CD4-positive, alpha-beta T cell treated with Interferon alpha-2 for 1 hour (primary cell): ENCODE measurements at places on chromosomes 5 and 9.

GRCh38 chr9:88075966-88076285, 62.3 kb downstream of the SPATA31C2 start:
- DNase-seq, result no peak

DNA sequence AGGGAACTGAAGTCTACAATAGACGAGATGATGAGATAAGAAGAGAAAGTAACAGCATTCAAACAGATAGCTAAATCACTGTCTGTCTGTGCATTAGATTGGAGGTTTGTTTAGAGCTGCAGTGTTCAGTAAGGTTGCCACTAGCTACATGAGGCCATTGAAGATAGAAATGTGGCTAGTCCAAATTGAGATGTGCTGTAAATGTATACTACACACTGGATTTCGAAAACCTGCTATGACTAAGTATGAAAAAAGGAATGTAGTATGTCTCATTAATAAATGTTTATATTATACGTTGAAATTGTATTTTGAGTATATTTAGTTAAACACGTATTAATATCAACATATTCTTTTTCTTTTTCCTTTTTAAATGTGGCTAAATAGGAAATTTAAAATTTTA, 142.1 kb downstream of the XRCC4 start:
- DNase-seq, result no peak

DNA sequence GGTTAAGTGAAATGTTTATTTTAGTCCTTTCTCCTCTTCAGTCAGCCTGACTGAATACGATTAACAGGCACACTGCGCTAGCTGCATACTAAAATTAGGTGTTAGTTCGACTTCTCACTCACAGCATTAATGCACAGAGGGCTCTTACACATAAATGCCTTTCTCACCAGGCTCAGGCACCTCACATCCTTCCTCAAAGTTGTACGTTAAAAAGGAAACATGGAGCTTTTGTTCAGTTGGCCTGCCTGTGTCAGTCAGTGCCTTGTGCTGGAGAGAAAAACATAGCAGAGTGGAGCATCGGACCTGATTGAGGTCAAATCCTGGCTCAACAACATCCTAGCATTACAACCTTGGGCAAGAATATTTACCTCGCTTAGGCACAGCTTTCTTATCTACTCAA, 236.0 kb upstream of the ZNF462 start:
- no peak for DNase-seq

DNA sequence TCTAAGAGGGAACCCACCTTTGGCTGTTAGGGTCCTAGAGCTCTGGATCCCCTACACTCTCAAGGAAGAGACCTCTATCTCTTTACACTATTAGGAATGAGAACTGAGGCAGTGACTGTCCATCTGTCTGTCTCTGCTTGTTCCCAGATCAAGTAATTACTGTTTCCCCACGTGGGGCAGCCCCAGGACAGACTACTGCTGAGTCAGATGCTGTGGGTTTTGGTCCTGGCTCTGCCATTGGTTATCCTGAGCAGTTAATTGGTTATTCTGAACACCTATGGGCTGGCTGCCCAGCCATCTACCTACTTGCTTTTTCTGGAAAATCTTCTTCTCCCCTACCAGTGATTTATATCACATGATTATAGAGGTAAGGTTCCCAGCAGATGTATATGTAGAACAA, 33.3 kb downstream of the FBXO10 start:
- no peak for DNase-seq

DNA sequence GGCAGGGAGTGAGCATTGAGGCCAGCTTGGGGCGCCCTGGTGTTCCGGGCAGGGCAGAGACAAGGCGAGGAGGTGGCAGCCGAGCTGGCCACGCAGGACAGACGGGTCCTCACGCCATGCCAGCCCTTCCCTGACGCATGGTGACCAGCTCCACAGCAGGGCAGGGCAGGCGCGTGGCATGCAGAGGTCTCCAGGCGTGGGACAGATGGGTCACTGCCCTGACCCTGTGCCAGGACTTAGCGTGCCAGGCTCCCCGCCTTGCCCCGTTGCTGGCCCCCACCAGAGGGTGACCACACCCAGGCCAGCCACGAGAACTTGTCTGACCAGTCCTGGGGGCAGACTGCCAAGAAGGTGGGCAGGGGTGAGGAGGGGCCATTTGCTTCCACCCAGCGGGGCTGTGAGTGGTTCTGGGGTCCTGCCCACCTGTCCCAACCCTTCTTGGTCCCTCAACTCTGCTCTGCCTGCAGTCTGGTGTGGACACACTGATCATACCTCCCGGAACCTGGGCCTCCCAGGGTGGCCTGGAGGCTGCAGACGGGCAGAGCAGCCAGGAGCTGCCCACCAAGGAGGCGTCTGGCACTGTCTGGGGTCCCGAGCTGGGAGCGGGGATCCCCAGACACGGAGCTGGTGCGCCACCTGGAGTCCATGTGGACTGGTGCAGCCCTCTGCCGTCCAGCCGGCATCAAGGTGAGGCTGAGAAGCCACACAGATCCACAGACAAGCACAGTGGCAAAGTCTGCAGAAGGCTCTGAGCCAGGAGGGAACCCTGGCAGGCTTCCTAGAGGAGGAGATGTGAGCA, at the start of gene RNF224:
Gene RNF224, plus strand, starts transcription at position 449 of the 799 bp plus-strand sequence. CDS start 834 bp downstream, outside the sequence.
- DNase-seq, result peak; percentile 86

- DNase-seq, result no peak
Observed at GRCh38 chr5:58259685-58260152, 200.2 kb downstream of the PLK2 start.

DNA sequence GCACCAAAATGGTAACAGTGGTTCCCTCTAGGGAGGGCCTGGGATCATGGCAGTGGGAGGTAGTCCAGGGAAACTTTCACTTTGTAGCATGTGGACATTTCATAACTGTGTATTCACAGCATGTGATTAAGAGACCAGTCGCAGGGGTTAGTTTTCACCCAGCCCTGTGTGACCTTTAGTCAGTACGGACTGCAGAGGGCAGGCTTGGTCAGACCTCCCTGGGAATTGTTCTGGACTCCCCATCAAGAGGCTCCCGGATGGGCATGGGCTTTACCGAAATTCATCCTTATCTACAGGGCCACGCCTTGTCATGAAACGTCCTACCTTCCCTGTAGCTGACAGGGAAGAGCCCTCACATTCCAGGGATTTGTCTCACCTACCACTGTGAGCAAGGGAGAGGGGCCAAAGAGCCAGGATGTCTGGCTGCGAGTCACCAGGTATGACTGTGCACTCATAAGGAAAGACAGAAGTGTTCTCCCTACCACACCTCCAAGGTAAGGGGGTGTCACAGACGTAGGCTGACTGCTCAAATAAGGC, 19.9 kb downstream of the GPX3 start:
- DNase-seq, result no peak

- DNase-seq, result no peak
Observed at GRCh38 chr5:10595293-10595671, 31.4 kb downstream of the ANKRD33B start.

- no peak for DNase-seq
Observed at GRCh38 chr5:19891658-19892057, 96.3 kb downstream of the CDH18 start.

- DNase-seq, result no peak
Observed at GRCh38 chr9:114343471-114344187, 14.0 kb downstream of the ORM2 start.

DNA sequence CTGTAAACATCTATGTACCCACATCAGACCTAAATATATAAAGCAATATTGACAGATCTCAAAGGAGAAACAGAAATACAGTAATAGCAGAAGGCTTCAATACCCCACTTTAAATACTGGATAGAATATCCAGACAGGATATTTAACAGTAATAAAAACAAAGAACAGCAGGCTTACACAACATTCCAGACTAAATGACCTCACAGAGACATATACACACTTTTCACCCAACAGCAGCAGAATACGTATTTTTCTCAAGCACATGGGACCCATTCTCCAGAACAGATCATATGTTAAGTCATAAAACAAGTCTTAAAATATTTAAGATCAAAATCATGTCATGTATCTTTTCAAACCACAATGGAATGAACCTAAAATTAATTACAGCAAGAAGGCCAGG, 76.8 kb downstream of the CAMSAP1 start:
- no peak for DNase-seq

GRCh38 chr5:74136276-74136825, 504.2 kb downstream of the ENC1 start:
- DNase-seq, result no peak

DNA sequence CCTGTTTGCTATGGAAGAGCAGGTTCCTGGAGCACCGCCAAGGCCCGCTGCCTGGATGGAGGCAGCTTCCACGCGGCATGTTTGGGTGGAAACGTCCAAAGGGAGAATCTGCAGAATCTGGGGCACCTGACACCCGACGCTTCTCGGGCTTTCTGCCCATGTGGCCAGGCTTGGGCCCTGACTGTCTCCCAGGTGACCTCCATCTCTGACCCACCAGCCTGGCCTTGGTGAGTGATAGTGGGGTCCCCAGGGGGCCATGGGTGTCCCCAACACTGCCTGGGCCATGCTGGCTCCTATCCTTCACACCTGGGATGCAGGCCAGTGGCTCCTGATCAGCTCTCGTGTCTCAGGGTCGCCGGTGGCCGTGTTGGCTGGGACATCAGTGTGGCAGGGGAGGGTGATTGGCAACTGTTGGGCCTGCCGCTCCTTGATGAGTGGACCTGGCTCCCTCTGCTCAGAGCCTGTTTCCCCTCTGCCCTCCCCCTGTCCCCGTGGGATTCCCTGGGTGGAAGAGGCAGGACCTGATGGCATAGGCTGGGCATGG, 34.0 kb downstream of the GLT6D1 start:
- DNase-seq, result no peak

DNA sequence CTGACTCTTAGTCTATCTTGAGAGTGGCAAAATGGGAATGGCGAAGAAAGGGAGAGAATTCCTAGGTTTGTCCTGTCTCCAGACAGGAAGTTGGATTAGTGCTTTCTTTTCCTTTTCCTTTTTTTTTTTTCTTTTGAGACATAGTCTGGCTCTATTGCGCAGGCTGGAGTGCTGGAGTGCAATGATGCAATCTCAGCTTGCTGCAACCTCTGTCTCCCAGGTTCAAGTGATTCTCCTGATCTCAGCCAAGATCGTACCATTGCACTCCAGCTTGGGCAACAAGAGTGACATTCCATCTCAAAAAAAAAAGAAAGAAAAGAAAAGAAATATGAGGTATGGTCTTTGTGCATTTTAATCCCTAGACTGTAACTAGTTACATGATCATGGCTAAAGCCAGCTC, 12.6 kb upstream of the KIF27 start:
- DNase-seq, result no peak

GRCh38 chr5:137564398-137564961, 65.4 kb upstream of the SPOCK1 start:
- no peak for DNase-seq

GRCh38 chr5:120615967-120616645, 152.0 kb downstream of the PRR16 start:
- no peak for DNase-seq
